Cardiac fibroblast (primary cell): ENCODE measurements at places on chromosomes 4 and X.
A peak's percentile ranks its signal among the peaks of the same experiment; 100 is the strongest.

DNA sequence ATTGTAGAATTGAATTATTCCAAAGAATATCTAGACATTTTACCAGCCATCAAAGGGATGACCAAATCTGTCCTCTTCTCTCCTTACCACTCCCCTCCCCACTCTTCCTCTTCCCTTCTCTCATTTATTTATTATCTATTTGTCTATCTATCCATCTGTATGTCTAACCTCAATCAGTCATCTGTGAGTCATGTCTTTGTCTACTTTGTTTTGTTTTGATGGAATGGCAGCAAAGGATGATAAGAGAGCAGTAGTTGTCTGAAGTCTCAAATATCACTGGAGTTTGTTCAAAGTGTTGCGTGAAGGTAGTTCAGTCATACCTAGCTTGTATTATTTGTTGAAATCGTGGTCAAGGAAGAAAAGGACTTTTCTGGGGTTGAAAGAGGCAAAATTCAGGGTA is 34.7 kb upstream of the PGRMC2 start:
- DNase-seq: no peak

DNA sequence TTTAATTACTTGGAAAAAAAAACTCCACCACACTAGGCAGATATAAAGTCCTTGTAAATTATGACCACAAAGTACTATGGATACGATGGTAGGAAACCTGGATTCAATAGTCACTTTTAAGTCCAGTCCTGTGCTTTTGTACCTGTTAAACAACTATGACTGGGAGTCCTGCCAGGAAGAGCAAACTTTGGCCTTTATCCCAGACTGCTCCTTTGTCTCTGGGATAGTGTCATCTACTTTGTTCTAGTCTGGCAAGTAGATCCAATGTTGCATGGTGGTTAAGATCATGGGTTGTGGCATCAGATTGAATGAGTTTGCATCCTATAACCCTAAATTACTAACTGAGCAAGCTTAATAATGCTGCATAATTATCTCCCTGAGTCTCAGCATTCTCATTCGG is 175.3 kb upstream of the FGF13 start:
- DNase-seq: no peak

DNA sequence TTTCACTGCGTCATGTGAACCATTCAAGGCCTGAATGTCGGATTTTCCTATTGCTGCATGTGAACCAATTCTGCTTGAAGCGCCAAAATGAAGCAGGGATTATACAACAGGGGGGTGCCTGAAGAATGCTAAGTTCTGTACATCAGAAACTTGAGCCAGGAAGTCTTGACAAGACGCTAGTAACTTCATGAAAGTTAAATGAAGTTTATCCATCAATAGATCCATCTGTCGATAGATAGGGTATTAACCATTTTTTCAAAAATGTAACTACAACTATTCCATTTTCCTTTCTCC is 590 bp upstream of the NAF1 start:
- peak; percentile 52 for DNase-seq

- DNase-seq: no peak
These were observed 7.6 kb upstream of the VEGFD start for GRCh38 chrX:15391850-15392249.

- peak; percentile 21 for DNase-seq
These were observed 1.1 kb downstream of the NFXL1 start for GRCh38 chr4:47913330-47913729.

DNA sequence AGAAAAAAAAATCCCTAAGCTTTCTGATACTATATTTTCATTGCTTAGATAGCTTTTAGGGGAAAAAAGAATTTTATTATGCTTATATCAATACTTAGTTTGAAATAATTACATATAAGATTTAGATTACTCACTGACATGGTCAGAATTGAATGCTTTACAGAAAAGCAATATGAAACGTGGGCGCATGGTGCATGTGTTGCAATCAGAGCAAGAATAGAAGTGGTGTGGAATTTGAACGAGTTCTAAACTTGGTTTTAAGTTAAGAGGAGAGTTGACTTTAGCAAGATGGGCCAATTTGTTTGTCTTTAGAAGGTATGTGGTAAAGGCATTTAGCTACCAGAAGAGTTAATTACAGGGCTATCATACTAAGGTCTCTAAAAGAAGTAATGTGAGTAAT is 21.4 kb downstream of the OCRL start:
- DNase-seq: no peak
